ENCODE measurements at places on chromosomes 16 and 17. TPM values are rescaled to one million over a fixed set of nuclear protein-coding genes. Genes with fewer than 3 reads are reported as not detected.

TRIM72 gene
- total RNA-seq: not detected

PRSS21 gene
- total RNA-seq: not detected

EMC8 gene
- 35.2 TPM for total RNA-seq

NLRP1 gene
- total RNA-seq: 36.0 TPM

HOXB5 gene
- total RNA-seq: not detected

CLEC10A gene
- not detected for total RNA-seq

ALOX15 gene
- not detected for total RNA-seq

NCBP3 gene
- 25.3 TPM for total RNA-seq

Measured in GM23248 (cell line).